ENCODE measurements at places on chromosomes 5 and 9.

DNA sequence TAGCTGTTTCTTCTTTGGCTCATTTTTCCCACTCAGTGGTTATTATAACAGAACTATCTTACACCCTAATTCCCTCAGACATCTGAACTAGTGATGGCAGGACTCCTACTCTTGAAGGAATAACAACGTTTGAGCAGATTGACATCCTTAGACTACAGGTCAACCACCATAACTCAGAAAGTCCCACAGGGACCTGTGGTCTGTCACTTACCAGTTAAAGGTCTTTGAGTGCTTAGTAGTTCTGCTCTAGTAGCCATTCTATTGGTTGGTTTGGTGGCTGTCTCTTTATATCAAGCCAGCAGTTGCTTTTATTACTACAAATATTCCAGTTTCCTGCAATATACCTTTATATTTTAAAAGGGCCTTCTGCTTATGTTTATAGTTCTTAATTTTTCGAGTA lies 67.2 kb upstream of the FCHO2 start:
- no peak for DNase-seq

GRCh38 chr9:123550797-123551196 lies 194.8 kb downstream of the CRB2 start:
- DNase-seq = peak; percentile 8

GRCh38 chr5:111072949-111073682 lies 1.6 kb downstream of the TSLP start:
- no peak for DNase-seq

DNA sequence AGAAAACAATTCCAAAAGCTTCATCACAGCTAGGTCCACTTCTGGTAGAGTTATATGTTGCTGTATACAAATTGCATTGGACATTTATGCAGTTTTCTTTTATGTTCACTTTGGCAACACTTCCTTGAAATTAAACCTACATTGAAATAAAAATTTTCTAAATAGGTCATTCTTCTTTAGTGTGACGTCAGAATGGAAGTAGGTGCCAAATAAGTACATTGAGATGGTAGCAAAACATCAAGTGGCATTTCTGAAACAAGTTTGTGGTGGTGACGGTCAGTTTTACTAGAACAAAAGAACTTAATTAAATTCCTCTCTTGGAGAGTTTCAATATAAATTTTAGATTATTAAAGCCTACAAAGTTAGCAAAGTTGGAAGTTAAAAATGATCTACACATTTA lies 895.1 kb downstream of the CDH9 start:
- DNase-seq = no peak

GRCh38 chr9:748861-749497 lies 92.5 kb upstream of the DMRT1 start:
- no peak for DNase-seq

GRCh38 chr5:176530983-176531901 lies 6.0 kb downstream of the RNF44 start:
- DNase-seq = no peak

- no peak for DNase-seq
Measured at GRCh38 chr5:71475788-71476384, 20.4 kb downstream of the BDP1 start.

DNA sequence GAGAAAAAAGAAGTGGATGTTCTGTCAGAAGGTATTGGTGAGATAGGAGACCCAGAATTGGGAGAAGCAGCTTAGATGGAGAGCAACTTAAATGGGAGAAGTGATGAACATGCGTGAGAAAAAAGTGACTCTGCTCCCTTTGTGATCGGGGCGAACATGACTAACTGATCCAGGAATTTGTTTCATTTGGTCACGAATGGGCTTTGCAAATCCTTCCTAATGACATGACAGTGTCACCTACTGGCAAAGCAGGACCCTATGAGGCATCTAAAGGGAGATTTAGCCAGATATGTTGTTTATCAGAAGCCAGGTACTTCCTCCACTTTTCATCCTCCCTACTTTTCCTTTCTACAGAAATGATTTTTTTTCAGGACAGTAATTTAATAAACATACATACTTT lies 787.4 kb upstream of the RGMB start:
- DNase-seq = no peak

DNA sequence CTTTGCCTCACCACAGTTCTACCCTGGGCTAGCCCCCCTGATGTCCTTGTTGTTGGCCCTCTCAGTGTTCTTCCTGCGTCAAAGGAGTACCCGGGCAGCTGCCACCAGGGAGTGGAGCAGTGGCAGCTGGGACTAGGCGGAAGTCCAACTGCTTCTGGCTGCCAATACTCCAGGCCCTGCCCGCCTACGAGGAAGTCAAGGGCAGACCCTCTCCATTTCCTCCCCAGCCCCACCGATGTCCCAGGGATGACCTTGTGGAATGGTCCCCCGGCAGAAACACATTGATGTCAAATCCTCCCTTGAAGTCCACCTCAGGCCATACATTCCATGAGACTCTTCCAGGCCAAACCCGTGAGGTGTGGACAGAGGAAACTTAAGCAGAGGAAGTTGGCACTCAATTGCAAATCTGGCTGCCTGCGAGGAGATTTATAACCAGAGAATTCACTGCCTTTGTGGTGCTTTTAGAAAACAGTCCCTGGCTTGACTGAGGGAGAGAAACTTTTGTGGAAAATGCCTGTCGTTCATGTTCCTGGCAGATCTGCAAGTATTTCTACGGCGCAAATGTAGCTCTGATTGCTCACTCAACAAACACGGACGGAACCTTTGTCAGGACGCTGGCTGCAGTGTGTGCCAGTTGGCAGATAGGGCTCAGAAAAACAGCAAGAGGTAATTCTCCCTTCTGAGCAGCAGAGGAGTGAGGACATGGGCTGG lies 339.7 kb downstream of the RAB3C start:
- peak; percentile 83 for DNase-seq

- DNase-seq = no peak
Measured at GRCh38 chr9:69175486-69175885, 1.4 kb downstream of the TJP2 start.

DNA sequence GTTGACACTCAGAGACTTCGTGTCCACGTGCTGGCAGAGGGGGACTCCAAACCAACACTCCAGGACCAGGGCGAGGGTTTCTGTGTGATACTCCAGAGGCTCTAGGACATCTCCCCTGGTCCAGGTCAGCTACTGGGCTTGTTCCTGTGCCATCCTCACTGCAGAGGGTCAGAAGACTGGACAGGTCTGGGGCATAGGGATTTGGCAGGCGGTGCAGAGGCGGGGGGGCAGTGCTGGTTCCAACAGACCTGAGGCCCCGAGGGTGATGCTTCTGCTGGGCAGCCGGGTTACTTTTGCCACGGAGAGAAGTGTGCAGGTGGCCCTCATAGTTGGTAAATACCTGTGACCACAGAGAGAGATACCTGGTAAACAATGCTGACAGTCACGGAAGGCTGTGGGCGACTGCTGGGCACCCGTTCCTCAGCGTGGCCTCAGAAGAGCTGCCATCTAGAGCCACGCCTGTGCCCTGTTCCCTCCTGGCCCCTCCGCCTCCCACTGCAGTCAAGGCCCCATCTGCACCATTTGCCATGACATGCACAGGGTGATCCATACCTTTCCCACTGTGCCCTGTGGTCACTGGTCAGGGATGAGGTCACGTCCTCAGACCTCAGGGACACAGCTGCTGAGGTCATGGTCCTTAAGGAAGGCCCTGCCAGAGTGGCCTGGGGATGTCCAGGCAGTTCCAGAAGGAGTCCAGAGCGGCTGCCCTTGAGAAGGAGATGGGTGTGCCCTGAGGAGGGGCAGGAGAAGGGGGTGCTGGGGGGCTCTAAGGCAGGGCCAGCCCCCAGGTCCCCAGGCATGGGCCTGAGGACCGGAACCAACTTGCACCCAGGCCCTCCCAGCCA lies 30.0 kb downstream of the TRIP13 start:
- no peak for DNase-seq

GRCh38 chr9:130933114-130934046 lies 5.7 kb downstream of the FIBCD1 start:
- DNase-seq = no peak

DNA sequence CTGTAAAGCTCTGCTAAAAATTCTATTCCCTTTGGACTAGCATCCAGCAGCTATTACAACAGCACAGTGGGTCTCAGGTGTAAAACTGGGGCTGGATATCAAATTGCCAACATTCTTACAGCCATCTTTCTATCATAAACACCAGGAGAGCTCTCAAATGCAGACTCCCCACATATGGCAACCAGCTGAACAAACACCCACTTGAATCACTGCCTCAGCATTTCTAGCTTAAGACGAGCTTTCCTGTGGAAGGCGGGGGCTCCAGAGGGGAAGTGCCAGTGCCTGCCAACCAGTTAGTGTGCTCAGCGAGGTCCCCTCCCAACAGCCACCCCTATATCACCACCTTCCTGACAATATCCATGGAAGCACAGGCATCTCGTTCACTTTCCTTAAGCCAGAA lies 62.2 kb downstream of the IPPK start:
- peak; percentile 83 for DNase-seq

- no peak for DNase-seq
Measured at GRCh38 chr5:98069876-98070512, 703.5 kb upstream of the RGMB start.

- no peak for DNase-seq
Measured at GRCh38 chr5:173535976-173536639, 80.3 kb downstream of the BOD1 start.

- DNase-seq = peak; percentile 41
Measured at GRCh38 chr9:126671381-126671831, 57.7 kb downstream of the LMX1B start.

- DNase-seq = no peak
Measured at GRCh38 chr9:15138357-15138686, 168.7 kb downstream of the TTC39B start.

DNA sequence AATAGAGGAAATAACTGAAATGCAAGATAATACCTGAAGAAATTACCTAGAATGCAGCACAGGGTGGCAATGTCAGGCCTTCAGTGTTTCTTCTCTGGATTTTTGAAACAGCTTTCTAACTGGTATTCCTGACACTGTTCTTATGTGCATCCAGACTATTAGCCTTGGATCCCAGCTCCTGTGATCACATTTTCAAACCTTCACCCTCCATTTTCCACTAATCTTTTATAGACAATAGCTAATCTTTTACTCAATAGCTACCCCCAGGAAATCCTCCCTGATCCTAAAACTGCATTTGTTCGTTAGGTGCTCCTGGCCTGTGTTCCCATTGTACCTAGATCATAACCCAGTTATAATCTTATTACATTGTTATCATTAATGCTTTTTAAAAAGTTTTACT lies 101.5 kb upstream of the DHFR start:
- DNase-seq = no peak

DNA sequence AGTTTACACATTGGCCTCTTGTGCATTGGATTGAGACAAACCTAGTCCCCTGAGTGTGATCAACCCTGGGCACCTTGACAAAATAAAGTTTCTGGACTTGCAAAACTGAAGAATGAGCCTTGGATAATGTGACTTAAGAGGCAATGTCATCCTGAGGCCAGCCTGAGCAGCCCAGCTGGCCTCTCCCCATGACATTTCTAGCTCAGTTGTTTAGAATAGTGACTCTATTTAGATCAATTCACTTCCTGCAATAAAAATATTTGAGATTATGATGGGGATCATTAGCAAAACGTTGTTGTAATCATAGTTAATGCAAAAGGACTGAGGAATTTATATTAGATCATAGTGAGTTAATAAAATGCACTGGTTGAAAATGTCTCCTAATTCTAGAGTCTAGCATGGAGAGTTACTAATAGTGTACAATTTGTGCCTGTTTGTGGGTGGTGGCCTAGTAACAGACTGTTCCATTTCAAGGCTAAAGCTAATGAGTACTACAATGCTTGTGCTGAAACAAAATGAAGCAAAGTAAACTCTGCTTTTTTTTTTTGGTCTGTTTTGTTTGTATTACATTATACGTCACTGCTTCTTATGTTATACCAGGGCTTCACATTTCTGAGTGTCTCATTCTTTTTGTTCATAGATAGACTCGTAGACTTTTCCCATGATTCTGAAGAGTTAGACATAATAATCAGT lies 10.9 kb upstream of the RHOBTB3 start:
- no peak for DNase-seq

- no peak for DNase-seq
Measured at GRCh38 chr5:73831066-73831465, 205.1 kb downstream of the ARHGEF28 start.

- DNase-seq = no peak
Measured at GRCh38 chr9:121505903-121506735, 6.5 kb upstream of the GGTA1 start.

- no peak for DNase-seq
Measured at GRCh38 chr9:109939698-109940342, 159.8 kb downstream of the PALM2AKAP2 start.

DNA sequence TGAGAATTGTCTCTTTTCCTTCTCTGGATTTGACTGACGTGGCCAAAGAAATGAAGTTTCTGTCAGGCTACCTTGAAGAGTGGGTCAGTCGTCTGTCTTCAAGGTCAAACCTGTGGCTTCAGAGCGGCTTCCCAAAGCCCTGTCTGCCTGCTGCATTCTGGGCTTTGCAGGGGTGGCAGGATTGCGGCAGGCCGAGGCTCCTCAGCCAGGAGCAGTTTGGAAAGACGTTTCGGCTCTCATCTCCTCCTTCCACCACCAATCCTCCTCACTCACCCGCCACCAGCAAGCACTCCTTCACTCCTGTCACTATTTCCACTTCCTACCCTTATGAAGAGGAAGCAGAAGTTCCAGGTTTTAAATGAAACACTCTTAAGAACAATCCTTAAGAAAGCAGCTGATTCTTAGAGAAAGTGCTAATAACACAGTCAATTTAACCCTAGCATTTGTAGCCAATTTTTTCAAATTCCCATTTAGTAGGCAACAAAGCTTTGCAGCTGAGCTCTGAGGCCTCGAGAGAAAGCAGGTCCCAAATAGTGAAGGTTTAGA lies 351.7 kb downstream of the ZNF608 start:
- DNase-seq = no peak

DNA sequence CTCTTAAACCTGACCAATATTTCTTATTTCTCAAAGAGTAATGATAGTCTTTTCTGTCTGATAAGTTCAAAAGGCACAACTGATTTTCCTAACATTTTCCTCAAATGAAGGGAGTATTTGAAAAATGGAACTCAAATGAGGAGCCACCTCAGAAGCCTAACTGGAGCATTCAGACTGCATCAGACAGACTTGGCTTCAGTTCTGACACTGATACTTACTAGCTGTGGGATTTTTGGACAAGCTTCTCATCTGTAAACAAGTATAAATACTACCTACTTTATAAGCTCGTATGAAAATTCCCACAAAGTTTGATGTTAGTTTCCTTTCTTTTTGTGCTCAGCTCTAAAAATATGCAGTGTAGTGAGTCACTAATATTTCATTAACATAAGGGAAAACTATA lies 107.7 kb upstream of the CCDC152 start:
- no peak for DNase-seq

DNA sequence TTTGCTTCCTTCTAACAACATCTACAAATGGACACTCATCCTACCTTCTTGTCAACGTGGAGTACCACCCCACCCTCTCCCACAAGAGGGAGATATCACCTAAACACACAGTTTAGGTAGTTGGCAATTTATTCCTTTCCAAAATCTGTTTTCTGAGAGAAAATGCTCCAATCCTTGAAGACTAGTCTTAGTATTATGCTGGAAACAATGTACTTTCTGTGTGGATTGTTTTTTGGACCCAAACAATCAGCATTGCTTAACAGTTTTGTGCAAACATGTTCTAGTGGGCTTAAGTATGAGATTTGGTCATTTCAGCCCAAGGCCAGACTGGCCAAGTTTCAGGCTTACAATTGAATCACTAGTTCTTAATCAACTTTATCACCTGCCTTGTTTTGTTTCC lies 359.1 kb downstream of the ARHGEF28 start:
- DNase-seq = peak; percentile 20

GRCh38 chr9:105359892-105360291 lies 87.9 kb upstream of the FSD1L start:
- DNase-seq = no peak

GRCh38 chr5:175211956-175212756 lies 231.8 kb downstream of the DRD1 start:
- DNase-seq = no peak

- no peak for DNase-seq
Measured at GRCh38 chr5:158725297-158725851, 374.3 kb downstream of the EBF1 start.

Measured in SHP77 treated with DMSO at 0.1 percent for 48 hours (cell line).